Esophagus muscularis mucosa (tissue), 4 donors: ENCODE measurements at places on chromosomes 12 and 14. TPM values are rescaled to one million over a fixed set of nuclear protein-coding genes. Genes with fewer than 3 reads are reported as not detected.

DNA sequence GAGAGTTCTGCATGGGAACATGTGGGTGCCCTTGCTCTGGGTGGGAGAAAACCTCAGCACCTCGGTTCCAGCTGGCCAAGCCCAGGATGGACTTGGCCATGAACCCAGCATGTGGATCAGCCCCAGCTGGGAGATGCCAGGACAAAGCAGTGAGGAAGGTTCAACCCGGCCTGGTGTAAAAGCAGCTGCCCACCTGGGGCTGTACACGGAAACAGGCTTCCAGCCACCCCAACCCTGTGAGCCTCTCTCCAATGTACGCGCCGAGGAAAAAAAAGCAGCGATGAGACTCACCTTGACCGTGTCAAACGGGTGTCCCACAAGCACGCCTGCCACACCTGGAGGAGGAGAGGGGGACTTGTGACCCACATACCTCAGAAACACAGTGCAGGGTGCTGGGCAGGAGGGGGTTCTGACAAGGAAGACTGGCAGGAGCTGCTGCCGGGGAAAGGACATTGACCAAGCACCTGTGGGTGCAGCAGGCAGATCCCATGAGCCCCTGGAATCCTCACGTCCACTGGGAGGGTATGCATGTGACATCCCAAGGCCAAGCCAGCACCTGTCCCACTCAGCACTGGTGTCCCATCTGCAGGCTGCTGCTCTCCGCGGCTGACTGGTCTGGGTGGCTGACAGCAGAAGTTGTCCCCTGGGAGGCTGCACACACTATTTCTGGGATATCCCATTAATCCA lies 7.5 kb downstream of the SLC25A29 start:
- peak overlapping the region; percentile 84 for H3K27ac ChIP-seq
- no peak overlapping the region for H3K4me3 ChIP-seq
- peaks cover 34% of the 10 kb centered on the region for H3K4me1 ChIP-seq
- no peaks in the 10 kb centered on the region for H3K27me3 ChIP-seq
- peaks cover 9% of the 10 kb centered on the region for H3K36me3 ChIP-seq
- DNase-seq: no peak

SERPINA5 gene
- 5.1 TPM for total RNA-seq

DNA sequence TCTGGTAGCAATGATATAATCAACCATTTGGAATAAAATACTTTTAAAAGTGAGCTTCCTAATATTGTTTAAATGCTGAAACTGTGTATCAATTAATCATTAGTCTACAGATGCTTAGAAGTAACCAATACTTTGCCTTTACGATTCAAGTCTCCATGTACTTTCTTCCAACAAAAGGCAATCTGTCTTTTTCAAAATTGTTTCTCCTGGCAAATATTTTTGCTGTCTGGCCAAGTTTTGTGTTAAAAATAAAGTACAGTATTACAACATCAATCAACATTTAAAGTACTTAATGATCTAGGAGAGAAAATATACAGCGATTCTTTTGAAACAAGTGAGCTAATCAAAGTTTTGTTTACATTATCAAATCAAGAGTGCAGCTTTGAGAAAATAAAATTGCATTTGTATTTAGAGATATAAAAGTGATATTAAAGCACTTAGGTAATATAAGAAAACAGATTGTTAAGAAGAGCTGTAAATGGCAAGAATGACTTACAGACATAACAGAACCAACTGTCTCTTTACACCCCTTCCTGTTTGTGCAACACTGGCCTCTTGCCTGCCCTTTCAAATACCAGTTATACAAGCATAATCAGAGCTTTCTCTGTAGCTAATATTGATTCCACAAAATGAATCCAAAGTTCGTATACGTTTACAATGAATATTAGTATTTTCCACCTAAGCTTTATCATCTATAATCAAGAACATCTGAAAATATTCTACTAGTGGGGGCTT lies 38.2 kb upstream of the FBLN5 start:
- H3K27me3 ChIP-seq: no peaks in the 10 kb centered on the region
- H3K4me1 ChIP-seq: peaks cover 23% of the 10 kb centered on the region
- H3K4me3 ChIP-seq: no peak overlapping the region
- peak overlapping the region; percentile 11 for H3K27ac ChIP-seq
- DNase-seq: no peak

SDS gene
- total RNA-seq: not detected

DNA sequence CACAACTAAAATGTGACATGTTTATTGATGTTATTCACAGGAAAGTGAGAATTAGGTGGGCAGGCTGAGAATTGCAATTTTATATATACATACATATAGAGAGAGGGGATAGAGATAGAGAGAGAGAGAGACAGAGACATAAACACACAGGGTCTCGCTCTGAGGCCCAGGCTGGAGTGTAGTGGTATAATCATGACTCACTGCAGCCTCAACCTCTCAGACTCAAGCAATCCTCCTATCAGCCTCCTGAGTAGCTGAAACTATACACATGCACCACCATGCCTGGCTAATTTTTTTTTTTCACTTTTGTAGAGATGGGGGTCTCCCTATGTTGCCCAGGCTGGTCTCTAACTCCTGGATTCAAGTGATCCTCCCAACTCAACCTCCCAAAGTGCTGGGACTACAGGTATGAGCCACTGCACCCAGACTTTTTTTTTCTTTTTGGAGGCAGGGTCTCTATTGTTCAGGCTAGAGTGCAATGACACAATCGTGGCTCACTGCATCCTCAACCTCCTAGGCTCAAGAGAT lies 49.1 kb downstream of the R3HDM2 start:
- H3K36me3 ChIP-seq: peaks cover 20% of the 10 kb centered on the region
- H3K4me3 ChIP-seq: no peak overlapping the region
- no peak for DNase-seq
- H3K27ac ChIP-seq: no peak overlapping the region
- no peaks in the 10 kb centered on the region for H3K27me3 ChIP-seq

ALDH2 gene
- 278 TPM for total RNA-seq

SLCO1B1 gene
- not detected for total RNA-seq

NUP107 gene
- total RNA-seq: 25.5 TPM

- H3K27me3 ChIP-seq: no peaks in the 10 kb centered on the region
- H3K27ac ChIP-seq: no peak overlapping the region
- peaks cover 47% of the 10 kb centered on the region for H3K4me1 ChIP-seq
- no peak overlapping the region for H3K4me3 ChIP-seq
These were observed 19.2 kb downstream of the CCDC85C start for GRCh38 chr14:99584823-99585222.

- DNase-seq: no peak
- H3K36me3 ChIP-seq: no peaks in the 10 kb centered on the region
- no peaks in the 10 kb centered on the region for H3K27me3 ChIP-seq
- H3K4me3 ChIP-seq: no peak overlapping the region
These were observed 17.2 kb upstream of the KCNA5 start for GRCh38 chr12:5026342-5026938.

GRCh38 chr12:88490425-88490824 lies 89.8 kb downstream of the KITLG start:
- H3K27ac ChIP-seq: no peak overlapping the region
- no peak for DNase-seq
- H3K4me3 ChIP-seq: no peak overlapping the region

GRCh38 chr12:128969480-128970055 lies 116.3 kb downstream of the GLT1D1 start:
- DNase-seq: no peak
- H3K4me3 ChIP-seq: no peak overlapping the region
- peaks cover 56% of the 10 kb centered on the region for H3K27me3 ChIP-seq
